Thymus (tissue), 14 donors: ENCODE measurements at places on chromosomes 12 and 14.

GRCh38 chr12:48198985-48199384, 4.1 kb downstream of the OR10AD1 start:
- no peak for DNase-seq

DNA sequence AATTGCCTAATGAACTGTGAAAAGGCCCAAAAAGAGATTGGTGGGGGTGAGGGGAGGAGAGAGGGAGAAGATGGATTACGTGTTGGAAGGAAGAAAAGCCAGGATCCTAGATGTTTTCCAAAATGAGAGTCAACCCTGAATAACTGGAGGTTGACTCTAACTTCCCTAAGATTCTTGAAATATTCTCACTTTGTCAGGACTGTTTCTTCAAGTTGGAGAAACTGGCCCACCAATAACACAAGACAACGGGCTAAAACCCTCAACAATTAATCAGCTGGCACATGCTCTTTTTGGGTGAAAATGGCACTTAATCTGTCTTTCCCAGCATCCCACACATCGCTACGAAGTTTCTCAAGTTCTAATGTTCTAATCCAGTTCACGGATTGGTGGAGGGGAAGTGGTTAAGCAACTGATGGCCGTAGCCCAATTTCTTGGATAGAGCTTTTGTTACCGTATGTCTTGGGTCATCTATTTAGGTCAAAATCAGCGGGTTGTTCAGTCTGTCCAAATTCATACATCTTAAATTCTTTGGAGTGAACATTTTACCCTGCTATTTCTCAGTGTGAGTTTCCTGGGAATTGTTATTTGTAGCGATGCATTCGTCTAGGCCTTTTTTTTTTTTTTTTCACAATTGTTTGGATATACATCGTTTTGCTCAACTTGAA, 49.0 kb downstream of the GPHB5 start:
- no peak for DNase-seq

GRCh38 chr12:52759218-52759617, 17.9 kb downstream of the KRT76 start:
- no peak for DNase-seq

DNA sequence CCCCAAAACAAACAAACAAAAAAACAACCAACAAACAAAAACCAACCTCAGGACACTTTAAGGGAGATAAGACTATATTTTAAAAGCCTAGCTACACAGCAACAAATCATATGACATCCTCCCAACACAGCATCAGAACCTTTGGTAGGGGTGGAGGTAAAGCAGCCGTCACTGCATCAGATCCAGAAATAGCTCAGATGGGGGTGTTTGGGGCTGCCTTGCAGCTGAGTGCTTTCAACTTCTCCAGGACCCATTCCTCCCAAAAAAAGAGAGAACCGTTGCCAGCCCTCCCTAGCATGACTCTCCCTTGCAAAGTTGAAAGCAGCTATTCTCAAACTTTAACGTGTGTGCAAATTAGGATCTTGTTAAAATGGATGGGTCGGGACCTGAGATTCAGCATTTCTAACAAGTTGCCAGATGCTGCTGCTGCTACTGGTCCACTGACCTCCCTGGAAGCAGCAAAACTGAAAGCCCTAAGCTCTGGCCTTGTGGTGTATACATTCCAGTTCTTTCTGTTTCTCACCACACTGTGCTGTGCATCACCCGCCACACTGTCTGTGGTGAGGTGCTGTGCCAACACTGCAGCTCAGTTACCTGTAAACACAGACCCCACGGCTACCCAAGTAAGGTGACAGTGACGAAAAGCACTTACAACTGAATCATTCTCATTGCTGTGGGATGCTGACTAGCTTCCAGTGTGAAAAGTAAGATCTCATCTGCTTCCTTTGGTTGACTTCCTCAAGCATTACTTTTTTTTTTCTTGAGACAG, 54.0 kb downstream of the SLC38A1 start:
- no peak for DNase-seq

GRCh38 chr14:39469094-39469710, 37.0 kb upstream of the FBXO33 start:
- peak; percentile 6 for DNase-seq

GRCh38 chr12:5317556-5317955, 114.4 kb upstream of the NTF3 start:
- no peak for DNase-seq

DNA sequence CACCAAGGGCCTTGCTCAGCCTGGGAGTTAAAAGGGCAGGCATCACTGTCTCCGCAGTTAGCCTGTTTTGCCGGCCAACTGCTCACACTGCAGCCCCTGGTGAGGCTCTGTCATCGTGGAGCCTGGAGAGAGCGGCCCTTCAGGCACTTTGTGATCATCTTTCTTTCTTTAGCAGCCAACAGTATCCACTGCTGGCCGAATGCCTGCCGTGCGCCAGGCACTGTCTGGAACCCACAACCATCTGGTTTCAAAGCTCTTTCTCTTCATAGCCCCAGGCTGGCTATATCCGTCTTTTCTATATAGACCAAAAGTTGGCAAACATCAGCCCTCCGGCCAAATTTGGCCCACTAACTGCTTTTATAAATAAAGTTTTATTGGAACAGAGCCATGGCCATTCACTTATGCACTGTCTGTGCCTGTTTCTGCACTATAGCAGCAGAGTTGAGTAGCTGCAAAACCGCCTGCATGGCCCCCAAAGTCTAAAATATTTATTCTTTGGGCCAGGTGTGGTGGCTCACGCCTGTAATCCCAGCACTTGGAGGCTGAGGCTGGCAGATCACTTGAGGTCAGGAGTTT, 29.5 kb downstream of the SLC8B1 start:
- DNase-seq, result no peak

GRCh38 chr12:82880442-82880901, 193.8 kb downstream of the TMTC2 start:
- no peak for DNase-seq

- no peak for DNase-seq
Measured at GRCh38 chr14:62002642-62003041, 240.4 kb downstream of the SNAPC1 start.

DNA sequence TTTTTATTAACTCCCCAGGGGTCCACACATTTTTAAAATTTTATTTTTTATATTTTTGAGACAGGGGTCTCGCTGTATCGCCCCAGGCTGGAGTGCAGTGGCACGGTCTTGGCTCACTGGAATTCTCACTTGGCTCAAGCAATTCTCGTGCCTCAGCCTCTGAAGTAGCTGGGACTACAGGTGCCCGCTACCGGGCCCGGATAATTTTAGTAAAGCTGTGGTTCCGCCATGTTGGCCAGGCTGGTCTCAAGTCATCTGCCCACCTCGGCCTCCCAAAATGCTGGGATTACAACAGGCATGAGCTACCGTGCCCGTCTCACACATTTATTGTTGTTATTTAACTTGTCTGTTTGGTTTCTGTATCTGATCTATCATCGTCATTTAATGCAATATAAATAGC, 307.4 kb downstream of the TMTC2 start:
- no peak for DNase-seq

DNA sequence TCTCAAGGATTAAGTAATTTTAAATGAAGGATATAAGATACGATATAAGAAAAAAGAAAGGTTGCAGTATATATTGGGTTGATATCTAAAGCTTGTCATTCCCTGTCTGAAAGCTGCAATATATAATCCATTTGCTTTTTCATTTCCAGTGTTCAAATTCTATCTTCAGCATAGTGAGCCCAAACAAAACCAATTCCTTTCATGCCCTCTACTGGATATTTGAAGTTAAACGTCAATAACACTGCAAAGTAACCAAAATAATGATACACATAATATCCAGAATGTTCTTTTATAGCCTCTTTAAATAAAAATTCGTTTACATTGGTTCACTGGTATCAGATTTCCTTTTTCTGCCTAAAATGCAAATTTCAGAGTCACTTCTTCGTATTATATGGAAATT, 64.5 kb upstream of the DAAM1 start:
- DNase-seq, result no peak

- DNase-seq, result no peak
Measured at GRCh38 chr12:1949771-1950470, 31.5 kb upstream of the CACNA2D4 start.

- DNase-seq, result no peak
Measured at GRCh38 chr12:120677765-120678473, 9.0 kb upstream of the MLEC start.

GRCh38 chr14:74612350-74613021, 449 bp upstream of the LTBP2 start:
- DNase-seq, result peak; percentile 64

GRCh38 chr12:125021096-125021495, 27.7 kb downstream of the BRI3BP start:
- DNase-seq, result no peak

DNA sequence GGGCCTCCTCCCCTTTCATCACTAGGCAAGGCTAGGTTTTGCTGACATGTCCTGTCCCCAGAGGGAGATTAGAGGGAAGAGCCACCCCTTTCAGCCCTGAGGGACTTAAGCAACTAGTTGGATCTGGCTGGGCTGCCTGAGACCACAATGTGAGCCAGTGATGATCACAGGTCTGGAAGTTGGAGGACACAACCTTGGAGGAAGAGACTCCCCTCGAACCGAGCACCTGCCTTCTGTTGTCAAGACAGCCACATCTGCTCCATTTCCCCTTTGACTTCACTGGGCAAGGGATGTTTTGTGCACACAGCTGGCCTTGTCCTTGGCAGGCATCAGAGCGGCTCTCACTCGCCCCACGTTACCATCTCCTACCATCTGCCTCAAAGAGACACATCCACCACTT, 31.4 kb downstream of the MVK start:
- no peak for DNase-seq

DNA sequence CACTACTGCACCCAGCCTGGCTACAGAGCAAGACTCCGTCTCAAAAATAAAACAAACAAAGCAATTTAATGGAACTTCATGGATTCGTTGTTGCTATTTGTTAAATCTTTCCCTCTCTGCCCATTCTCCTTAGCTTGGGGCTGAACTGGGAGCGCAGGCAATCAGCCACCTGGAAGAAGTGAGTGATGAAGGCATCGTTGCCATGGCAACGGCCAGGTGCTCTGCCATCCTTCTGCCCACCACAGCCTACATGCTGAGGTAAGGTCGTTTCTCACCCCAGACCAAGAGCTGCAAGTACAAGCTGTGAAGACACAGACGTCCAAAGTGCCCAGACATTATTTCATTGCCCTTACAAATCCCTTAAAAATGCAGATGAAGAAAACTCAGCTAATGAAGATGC, 19.1 kb downstream of the AMDHD1 start:
- DNase-seq, result no peak

DNA sequence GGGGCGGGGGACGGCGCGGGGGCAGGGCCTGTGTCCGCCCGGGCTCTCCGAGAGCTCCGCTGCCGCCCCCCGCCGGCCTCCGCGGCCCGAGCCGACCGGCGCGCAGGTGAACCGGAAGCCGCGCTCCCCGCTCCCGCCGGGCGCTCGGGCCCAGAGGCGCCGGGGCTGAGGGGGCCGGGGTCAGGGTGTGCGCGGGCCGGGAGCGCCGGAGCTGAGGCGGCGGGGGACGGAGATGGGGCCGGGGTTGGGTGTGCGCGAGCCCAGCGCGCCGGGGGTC, 431 bp downstream of the HIP1R start:
- DNase-seq, result no peak

GRCh38 chr14:43651896-43652295, 855.2 kb downstream of the FSCB start:
- DNase-seq, result no peak

GRCh38 chr12:5988088-5988487, 43.0 kb upstream of the ANO2 start:
- no peak for DNase-seq

DNA sequence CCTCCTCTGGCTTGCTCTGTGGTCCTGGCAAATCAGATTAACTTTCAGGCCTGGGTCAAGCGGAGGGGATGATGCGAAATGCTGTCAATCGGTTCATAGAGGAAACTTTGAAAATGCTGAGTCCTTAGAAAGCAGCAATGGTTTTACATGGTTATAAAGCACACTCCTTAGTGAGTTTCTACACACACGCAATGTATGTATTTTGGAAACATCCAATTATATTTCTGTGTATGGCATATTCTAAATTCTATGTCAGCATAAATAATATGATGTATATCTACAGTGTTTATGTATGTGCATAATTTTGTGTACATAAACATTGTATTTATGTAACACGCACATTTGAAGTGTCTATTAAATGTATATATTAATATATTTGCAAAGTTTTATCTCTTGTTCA, 118.0 kb upstream of the ARID2 start:
- DNase-seq, result no peak

- DNase-seq, result no peak
Measured at GRCh38 chr14:75806352-75806832, 145.3 kb downstream of the TTLL5 start.

DNA sequence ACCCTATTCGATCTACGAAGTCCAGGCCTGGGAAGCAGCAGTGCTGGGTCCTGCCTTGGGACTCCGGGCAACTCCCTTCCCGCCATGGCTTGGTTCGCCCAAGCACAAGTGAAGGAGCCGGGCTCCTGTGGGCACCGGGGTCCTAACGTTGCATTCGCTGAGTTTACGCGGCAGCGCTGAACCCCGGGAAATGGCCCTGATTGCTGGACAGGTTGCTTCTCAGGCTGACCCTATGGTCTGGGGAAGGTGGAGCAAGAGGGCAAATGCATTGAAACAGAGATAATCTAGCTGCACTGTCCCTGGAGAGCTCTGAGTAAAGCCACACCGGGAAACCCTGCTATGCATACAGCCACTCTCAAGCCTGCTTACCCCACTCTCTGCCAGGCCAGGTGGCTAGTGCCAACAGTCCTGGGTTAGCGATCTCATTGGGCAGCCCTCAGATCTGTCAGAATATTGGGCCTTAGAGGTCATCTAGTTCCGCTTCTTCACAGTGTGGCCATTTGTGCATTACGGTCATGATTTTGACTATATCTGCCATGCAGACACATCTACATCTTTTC, 11.3 kb downstream of the SYNE3 start:
- DNase-seq, result no peak

- DNase-seq, result no peak
Measured at GRCh38 chr12:91892081-91892855, 253.4 kb downstream of the BTG1 start.

DNA sequence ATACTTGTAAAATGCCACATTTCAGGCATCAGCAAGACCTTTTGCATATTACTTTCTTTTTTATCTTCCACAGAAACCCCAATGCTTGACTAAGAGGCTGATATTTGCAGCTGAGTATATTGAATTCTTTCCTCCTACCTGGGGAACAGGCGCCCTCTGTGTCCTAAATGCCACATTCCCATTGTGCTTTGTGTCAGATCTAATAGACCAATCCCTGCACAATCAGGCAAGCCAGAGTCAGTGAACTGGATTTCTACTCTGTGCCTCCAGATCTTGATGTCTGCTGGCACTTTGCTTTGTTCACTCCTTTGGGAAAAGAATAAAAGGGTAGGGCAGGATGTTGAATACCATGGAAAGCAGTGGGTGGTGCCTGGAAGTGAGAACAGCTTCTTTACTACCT, 22.4 kb upstream of the TAS2R42 start:
- DNase-seq, result no peak

DNA sequence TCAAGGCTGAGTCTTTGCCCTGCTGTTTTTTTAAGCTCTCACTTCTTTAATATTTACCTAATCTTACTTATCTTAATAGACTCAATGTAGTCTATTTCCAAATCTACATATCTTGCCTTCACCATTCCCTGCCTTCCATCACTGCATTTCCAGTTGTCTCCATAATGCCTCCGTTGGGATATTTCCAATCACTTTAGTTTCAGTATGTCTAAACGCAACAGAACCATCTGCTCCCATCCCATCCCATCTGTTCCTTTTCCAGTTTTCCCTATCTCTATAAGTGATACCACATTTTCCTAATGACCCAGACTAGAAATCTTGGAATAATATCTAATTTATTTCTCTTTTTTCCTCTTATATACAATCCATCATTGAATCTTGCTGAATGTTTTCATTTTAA, 15.1 kb upstream of the CCDC198 start:
- no peak for DNase-seq
